ENCODE measurements at places on chromosomes 1 and 21. TPM values are rescaled to one million over a fixed set of nuclear protein-coding genes. Genes with fewer than 3 reads are reported as not detected.
A peak's percentile ranks its signal among the peaks of the same experiment; 100 is the strongest.

- DNase-seq, result peak; percentile 30
Observed at GRCh38 chr1:156704930-156705320, 458 bp downstream of the CRABP2 start.

DNA sequence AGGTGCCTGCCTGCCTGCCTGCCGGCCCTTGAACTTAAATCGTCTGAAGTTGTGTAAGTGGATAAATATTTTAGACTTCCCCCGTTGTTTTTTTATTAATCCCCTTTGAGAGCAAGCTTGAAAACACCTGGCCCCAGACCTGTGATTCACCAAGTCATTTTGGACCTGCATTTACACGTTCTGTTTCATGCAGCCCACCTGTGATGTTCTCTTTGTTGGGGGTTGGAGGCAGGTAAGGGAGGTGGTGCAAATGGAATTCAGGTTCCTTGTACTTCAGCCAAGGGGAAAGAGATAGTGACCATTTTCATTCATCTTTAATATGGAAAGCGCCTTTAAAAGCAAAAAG lies 1.2 kb downstream of the SLC37A1 start:
- DNase-seq, result no peak

DNA sequence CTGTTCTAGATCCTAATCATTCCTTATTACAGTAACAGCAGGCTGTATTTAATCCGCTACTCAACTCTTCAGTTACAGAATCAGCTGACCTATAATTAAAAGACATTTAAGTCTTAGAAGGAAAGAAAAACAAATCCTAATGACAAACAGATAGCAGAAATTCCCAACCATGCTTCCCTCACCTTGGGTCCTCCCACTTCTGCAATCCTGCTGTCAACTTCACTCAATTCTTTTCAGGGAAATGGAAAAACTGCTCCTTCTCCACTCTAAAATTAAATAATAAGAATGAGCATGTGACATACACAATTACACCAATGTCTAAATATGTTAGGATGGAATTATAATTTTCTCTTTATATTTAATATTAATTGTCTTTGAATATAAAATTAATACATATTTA lies 182.6 kb upstream of the LYPLAL1 start:
- DNase-seq, result no peak

- no peak for DNase-seq
Observed at GRCh38 chr1:231376101-231376500, 38.0 kb downstream of the SPRTN start.

DNA sequence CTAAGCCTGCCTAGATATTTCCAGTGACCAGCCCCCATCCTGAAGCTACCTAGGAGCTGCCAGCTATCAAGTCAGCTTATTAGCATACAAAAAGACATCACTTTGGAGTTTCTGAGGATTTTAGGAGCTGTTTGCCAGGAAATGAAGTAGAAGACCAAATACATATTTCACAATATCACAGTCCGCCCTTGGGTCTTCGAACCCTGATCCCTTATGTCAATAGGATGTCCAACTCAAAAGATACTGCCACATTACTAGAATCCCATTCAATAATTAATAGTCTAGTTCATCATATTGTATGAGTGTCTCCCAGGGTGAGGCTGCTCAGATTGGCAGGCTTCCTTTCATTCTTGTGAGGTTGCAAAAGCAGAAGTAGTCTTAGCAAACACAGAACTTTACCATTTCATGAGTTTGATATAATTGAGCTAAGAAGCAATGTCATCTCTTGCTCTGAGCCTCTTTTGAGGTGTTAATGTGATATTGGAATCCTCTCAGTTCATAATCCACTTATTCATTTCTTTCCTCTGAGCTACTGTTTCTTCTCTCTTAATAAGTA lies 13.6 kb downstream of the IPO9 start:
- DNase-seq, result no peak

GRCh38 chr1:53652441-53653199 lies 86.3 kb downstream of the GLIS1 start:
- DNase-seq, result no peak

DNA sequence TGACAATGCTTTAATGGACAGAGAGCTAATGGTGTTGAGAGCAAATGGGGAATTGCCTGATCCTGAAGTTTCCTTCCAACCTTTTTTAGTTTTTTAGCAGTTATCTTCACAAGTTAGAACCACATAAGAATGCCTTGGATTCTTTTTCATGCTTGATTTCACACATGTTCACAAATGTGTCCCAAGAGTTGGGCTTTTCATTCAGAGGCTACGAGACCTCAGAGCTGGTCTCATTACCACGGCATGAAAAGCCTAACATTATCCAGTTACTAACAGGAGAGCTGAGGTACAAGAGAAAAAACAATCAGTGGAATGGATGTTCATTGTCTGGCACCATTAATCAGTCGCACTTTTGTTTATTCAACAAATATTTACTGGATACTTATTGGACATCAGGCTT lies 340.6 kb downstream of the ZNF326 start:
- no peak for DNase-seq

- DNase-seq, result no peak
Observed at GRCh38 chr1:72122099-72122880, 160.0 kb downstream of the NEGR1 start.

DNA sequence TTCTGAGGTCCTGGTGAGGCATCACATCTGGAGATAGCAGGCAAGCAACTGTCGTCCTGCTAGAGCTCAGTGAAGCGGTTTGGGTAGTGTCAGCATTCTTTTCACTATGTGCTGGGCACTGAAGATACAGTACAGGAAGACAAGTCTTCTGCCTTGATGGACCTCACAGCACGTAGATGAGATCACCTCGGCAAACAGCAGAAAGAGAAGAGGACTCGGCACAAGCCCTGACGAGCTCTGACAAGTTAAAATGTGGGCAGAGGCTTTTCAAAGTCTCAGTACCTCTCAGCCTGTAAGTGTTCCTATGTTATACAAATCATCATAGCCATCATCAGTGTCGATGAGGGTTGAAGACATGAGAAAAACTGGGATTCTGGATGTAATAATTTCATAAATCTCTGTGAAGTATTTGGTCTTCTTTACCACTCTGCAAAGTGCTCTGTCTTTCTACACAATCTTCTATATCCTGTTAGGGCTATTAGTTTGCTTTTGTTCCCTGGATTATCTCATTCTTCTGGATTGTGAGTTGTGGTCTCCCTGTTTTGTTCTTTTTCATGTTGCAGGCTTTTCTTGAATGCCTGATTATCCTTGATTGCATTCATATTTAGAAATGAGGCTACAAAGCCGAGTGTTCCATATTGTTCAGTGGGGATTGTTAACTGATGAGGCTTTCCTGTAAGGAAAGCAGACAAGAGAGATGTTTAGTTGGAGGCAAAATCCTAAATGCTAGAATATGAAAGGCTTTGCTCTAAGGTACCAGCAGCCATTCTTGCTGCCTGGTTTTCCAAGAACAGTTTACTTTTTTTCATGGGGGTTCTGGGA lies 24.2 kb downstream of the MAEL start:
- DNase-seq, result no peak

- no peak for DNase-seq
Observed at GRCh38 chr1:204751883-204752687, 66.5 kb upstream of the LRRN2 start.

- no peak for DNase-seq
Observed at GRCh38 chr1:196418772-196419171, 189.5 kb downstream of the KCNT2 start.

DNA sequence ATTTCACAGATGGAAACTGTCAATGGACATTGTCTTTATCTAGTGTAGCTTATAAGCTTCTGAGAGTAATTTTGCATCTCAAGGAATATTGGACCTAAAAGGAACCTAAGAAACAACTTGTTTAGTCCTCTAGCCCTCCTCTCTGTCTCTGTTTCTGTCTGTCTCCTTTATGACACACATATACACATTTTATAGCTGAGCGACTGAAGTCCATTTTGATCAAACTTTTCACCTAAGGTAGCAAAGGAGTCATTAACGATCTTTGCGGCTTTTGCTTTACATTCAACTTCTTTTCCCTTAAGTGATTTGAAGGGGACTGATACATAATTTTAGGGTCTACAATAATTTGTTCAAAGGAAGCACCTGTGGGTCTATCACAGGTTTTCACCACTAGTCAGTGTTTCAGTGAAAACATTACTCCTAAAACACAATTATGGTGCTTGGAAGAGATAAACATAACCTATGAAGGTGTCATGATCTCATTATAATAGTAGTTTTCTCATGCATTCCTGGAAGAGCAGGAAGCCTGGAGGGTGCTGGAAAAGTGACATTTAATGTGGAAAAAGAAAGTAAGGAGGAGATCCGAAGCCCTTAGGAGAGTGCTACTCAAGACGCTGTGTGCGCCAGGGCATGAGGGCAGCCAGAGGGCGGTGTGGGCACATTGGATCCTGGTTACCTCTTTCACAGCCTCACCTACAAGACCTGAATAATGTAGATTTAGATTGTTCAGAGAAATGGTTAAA lies 248.6 kb downstream of the DNM3 start:
- peak; percentile 47 for DNase-seq

- no peak for DNase-seq
Observed at GRCh38 chr1:95095833-95096217, 21.3 kb upstream of the TLCD4 start.

GRCh38 chr1:2382621-2383361 lies 8.6 kb downstream of the MORN1 start:
- DNase-seq, result no peak

DNA sequence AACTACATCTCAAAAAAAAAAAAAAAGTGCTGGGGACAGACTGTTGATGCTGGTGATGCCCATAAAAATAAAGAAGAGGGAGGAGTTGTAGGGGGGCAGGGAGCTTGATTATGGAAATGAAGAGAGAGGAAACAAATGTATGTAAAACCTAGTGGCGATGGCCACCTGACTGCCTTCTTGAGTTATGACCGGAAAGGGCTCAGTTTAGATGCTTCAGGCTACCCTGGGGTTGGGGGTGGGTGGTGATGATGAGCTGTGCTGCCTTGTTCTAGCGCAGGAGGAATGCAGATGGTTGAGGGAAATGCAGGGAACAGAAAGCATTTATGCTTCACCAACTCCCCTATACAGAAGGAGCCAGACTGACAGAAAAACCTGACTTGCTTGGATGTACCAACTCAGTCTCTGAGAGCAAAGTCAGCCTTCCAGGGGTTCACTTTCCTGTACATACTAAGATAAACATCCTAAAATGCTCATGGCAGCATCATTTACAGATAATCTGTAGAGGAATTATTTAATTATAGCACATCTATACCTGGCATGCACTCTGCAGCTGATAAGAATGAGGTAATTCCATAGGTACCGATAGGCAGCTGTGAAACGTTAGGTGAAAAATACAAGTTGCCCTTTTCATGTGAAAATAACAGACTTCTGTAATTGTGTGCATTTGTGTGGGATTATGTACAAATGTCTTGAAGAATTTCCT lies 8.0 kb upstream of the BCAR3 start:
- DNase-seq, result no peak

DNA sequence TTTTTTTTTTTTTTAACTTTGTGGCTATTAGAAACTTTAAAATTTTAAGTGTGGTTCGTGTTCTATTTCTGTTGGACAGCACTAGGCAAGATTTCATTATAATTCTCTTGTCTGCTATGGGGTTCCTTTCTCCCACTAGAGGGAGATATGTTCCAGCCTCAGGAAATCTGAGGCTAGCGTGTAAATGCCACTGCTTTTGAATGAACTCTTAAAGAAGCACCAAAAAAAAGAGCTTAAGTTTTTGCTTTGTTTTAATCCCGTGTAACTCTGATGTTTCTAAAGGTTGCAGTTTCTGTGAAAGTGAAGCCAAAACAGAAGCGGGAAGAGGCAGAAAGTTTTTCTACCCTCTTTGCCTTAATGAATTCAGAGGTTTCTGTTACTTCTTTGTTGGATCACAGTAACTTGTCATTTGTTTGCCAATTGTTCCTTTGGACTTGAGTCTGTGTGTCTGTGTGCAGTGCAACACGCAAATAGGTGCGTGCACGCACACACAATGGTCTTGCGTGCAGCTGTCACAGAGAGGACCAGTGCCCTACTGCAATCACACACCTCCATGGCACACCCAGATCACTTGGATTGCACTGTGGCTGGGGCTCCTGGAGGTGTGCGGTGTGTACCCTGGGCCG lies 32.3 kb downstream of the HHAT start:
- no peak for DNase-seq

DNA sequence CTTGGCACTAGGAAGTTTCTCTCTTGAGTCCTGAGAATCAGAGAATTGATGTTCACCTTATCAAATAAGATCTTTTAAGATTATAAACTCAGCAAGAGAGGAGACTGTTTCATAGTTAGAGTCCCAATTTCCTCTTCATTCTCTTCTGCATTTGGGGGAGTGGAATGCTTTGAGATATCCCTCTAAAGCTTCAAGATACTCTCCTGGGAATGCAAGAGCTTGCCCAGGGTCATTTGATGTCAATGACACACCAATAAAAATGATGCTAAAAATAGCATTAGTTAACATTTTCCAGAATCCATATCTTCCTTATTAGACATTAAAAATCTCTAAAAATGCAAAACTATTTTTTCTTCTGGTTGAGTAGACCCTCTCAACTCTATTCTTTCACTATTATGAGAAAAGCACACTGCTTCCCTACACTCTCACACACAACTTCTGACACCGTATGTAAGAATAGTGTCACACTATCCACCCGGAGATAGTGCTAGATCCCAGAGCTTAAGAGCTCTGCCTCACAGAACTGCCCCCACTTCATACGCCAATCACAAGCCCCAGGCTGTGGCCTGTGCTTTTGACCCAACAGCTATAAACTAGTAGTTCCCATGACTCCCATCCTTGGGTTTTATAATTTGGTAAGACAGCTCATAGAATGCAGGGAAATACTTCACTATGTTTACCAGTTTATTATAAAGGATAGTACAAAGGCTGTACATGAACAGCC lies 399.9 kb upstream of the RUNX1 start:
- DNase-seq, result no peak

GRCh38 chr1:236323819-236324411 lies 42.2 kb upstream of the ERO1B start:
- DNase-seq, result no peak

DNA sequence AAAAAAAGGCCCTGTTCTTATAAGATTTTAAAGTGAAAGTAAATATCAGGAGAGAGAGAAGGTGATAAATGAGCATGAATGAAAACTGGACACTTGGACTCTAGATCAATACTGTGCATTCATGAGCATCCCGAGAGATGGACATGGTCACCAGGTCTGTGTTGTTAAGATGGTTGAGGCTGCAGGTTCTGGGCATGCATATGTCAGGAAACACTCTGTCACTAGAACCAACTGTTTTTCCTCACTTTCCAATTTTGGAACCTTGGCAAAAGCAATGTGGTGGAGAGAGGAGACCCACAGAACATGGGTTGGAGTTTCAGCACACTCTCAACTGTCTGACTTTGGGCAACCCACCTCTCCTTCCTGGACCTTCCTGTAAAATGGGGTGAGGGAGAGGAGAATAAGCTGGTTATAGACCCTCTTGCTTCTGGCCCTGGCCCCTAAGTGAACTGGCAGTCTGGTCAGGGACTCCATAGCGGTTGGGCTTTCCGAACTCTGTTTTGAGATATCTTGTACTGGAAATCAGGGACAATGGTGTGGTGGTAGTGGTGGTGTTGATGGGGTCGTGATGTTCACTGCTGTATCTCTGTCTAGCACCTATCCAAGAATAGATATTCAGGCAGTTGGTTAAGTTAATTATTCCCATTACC lies 4.2 kb downstream of the MAN1C1 start:
- DNase-seq, result no peak

GRCh38 chr1:54275349-54275748 lies 75.4 kb downstream of the MRPL37 start:
- no peak for DNase-seq

The CYP4A22 gene
- total RNA-seq, result not detected

The OPRD1 gene
- not detected for total RNA-seq

The FABP3 gene
- not detected for total RNA-seq

The KRTAP6-2 gene
- not detected for total RNA-seq

The KRTCAP2 gene
- total RNA-seq, result 191 TPM

The CR1L gene
- not detected for total RNA-seq

The BSND gene
- not detected for total RNA-seq

The OR10Z1 gene
- not detected for total RNA-seq

The ZNF692 gene
- 72.6 TPM for total RNA-seq

Data from activated T-cell treated with anti-CD3 and anti-CD28 coated beads, Interleukin-2, amount 50 U/mL, for 4 hours (primary cell).